Ovary (tissue), 10 donors: ENCODE measurements at places on chromosomes 6 and 20.

DNA sequence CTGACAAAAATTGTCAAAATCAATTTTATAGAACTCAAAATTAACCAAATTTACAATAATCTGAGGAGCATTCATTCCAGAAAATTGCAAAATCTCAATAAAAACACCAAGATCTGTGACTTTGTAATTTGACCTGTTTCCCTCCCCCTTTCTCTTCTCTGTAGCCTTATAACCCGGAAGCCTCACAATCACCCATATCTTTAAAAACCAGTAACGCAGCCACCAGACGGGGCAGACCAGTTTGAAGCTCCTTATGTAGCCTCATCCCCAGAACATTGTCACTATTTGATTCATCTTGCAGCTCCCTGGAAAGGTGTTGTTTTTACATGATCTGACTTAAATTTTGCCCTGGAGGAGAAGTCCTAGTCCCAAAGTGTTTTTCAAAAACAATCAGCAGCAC, 27.5 kb upstream of the TGM6 start:
- no peak for DNase-seq

GRCh38 chr6:70391492-70391891, 21.8 kb upstream of the FAM135A start:
- no peak for DNase-seq

- peak; percentile 28 for DNase-seq
Measured at GRCh38 chr6:25889877-25890853, 16.1 kb upstream of the SLC17A3 start.

GRCh38 chr6:155380666-155381332, 66.5 kb upstream of the TFB1M start:
- DNase-seq: no peak

DNA sequence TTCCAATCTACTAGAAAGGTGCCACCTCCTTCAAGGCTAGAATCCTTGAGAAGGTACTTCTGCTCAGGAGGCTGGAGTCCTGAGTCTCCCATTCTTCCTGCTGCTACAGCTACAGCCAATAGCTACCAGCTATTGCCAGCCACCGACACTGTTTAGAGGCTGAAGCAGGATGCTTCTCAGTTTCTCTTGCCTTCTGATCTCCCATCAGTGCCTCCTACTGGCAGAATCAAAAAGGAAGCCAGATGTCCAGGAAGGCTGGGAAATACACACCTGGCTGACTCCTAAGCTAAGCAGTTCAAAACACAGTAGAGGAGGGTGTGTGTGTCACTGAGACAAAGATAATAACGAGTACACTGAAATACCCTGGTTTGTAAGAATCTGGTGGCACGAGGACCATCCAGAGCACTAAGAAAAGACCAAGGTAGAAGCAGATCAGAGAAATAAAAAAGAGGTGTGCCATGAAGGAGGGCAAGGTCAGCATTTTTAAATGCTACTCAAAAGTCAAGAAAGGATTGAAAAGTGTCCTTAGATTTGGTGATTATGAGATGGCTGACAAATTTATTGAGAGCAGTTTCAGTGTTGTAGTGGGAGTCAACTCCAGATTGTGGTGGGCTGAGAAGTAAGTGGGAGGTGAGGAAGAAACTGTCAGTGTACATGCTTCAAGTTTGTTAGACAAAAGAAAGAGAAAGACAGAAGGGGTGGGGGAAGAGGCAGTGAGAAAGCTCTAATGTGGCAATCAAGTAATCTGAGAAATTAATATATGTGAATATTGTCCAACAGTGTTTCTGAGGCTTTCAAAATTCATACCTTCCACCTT, 2.3 kb upstream of the HLA-DMA start:
- DNase-seq: no peak

- DNase-seq: no peak
Measured at GRCh38 chr6:26454631-26455030, 3.1 kb upstream of the BTN2A1 start.

DNA sequence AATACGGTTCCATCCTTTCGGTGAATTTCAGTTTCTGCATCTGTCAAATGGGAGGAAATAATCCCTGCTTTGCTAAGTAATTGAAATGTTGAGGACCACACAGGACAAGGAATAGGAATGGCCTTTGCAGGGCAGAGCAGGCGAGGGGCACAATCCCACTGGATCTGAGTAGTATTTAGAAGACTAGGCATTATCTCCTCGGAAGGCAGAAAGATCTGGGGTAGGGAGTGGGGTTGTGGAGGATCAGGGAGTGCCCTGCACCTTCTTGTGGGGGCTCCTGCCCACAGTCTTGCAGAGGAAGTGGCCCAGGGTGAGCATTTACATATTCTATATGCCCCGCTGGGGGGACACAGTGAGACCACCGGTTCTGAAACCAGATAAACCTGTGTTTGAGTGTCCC, 87.1 kb upstream of the SIRPA start:
- no peak for DNase-seq

- DNase-seq: no peak
Measured at GRCh38 chr6:89690944-89691324, 52.4 kb upstream of the LYRM2 start.

DNA sequence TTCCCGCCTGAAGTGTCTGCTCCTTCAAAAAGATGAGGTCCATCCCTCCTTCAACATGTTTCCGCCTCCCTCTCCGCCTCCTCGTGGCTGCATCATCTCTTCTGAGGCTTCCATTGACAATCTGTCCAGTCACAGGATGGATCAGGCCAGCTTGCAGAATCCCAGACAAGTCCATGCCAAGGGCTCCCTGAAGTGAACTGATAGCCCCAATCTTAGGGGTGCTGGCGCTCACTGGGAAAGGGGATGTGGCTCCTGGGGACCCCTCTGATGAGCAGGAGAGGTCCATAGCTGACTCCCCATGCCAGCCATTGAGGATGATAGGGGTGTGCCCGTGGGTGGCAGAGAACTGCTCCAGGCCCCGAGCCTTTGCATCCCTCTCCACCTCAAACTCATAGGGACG, 48.6 kb upstream of the EMILIN3 start:
- DNase-seq: no peak

- no peak for DNase-seq
Measured at GRCh38 chr6:39256294-39256940, 27.1 kb upstream of the KCNK5 start.

DNA sequence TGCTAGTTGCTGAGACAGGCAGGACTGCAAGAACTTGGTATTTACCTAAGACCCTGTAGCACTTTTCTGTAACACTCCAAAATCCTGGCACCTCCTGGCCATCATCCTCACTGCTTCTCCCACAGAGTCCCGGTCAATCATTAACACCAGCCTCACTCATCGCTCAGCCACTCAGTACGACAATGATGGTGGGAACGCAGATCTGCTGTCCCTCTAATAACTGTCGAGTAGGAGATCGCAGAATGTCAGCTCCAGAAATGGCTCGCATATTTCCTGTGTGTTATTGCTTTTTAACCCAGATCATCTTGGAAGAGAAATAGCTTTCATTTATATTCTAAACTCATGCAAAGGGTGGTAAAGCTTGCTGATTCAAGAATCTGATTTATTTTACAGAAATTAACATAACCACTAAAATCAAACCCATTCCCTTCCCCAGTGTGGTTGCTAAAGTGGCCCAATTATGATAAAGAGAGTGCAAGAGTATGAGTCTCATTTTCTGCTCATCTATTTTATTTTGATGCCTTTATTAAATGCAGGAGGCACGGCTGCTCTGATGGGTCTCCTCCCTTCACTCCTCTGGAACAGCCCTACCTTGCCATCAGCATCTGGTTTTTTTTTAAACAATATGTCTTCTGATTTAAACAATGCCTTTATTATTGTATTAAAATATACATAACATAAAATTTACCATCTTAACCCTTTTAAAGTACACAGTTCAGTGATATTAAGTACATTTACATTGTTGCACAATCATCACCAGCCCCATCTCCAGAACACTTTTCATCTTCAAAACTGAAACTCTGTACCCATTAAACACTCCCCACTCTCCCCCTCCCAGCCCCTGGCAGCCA, 28.3 kb upstream of the GGTLC1 start:
- no peak for DNase-seq

DNA sequence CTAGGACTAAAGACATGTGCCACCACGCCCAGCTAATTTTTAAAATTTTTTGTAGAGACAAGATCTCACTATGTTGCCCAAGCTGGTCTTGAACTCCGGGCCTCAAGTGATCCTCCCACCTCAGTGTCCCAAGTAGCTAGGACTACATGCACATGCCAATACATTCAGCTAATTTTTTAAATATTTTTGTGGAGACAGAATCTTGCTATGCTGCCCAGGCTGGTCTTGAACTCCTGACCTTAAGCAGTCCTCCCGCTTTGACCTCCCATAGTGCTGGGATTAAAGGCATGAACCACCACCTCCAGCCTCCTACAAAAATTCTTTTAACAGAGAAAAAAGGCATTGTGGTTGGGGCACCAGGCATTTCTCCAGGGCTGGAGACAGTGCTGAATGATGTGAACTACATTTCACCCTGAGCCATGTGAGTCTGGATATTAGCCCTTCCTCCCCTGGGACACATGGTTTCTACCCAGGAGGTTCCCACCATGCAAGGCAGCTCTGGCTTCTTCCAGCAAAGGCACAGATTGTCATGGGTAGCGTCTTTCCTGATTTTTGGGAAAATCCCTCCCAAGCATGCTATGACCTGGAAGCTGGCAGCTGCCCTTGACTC, 36.3 kb upstream of the CMTR1 start:
- no peak for DNase-seq

- no peak for DNase-seq
Measured at GRCh38 chr20:60271597-60271996, 313.4 kb downstream of the CDH26 start.

DNA sequence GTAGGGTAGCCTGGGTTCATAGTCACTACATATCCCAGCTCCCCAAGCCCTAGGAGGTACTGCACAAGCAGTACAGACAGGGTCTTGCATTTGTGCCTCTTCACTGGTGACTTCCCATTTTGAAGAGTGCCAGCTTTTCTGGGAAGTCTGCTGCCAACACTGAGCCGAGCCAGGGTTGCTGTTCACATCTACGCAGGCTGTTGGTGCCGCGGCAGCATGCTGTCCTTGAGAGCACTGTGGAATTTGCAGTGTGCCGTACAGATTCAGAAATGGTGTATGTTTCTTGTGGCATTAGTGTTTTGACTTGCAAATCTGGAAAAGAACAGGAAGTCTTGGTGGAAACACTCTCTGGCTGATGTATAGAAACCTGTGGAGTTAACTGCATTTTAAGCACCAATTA, 67.5 kb downstream of the JARID2 start:
- DNase-seq: peak; percentile 61

GRCh38 chr6:120147071-120147871, 797.7 kb upstream of the MAN1A1 start:
- DNase-seq: peak; percentile 3

GRCh38 chr6:161684731-161685475, 411.0 kb upstream of the AGPAT4 start:
- no peak for DNase-seq

GRCh38 chr6:105509506-105510331, 106.8 kb upstream of the PREP start:
- DNase-seq: peak; percentile 52

GRCh38 chr6:7574500-7574899, 15.5 kb upstream of the SNRNP48 start:
- DNase-seq: no peak

- peak; percentile 40 for DNase-seq
Measured at GRCh38 chr6:139474145-139475108, 100.0 kb upstream of the CITED2 start.

DNA sequence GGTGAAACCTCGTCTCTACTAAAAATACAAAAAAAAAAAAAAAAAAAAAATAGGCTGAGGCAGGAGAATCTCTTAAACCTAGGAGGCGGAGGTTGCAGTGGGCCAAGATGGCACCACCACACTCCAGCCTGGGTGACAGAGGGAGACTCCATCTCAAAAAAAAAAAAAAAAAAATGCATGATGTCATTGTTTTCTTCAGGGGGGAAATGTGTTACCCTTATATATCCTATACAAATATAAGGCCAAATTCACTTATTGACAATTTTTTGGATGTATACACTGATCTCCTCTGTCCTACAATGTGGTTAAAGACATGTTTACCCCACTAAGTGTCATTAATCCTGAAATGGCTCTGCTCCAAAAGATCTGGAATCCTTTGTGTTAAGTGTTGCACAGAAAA, 73.1 kb downstream of the TPBG start:
- DNase-seq: no peak

DNA sequence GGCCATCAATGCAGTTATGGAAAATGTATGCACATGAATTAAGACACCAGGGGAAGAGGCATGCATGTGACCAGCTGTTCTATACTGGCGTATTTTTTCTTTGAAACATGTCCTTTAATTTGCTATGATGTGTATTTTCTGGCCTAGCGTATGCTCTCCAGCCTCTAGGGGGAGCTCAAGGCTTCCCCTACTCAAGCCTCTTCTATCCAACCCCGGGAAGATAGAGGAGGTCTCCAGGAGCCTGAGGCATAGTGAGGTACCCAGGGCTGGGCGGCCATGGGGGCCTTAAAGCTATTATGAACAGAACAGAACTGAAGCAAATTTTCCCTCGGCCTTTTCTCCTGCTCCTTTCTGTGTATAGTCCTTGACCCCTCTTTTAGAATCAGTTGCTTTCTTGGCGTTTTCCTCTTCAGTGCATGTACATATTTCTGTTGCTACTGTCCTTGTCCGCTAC, 528.9 kb downstream of the MAFB start:
- no peak for DNase-seq

GRCh38 chr20:59812286-59813125, 120.9 kb downstream of the SYCP2 start:
- DNase-seq: no peak

DNA sequence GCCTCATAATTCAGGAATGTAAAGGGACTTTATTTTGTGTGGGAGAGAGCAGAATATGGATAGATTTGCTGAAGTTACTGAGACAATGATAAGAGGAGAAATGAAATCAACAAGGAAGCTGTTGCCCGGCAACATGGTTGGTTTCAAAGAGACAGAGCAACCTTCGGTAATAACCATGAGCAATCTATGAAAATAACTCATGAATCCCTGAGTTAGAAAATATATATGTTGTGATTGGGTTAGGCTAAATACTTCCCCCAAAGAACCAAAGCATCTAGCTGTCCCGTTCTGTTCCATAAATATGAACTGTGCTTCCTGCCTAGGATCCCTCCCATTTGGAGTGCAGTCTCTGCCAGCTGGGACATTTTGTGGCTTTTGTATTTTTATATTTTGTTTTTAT, 23.1 kb downstream of the SERPINB1 start:
- no peak for DNase-seq

- no peak for DNase-seq
Measured at GRCh38 chr6:150987371-150987828, 121.9 kb downstream of the MTHFD1L start.

GRCh38 chr6:52539607-52540006, 37.3 kb downstream of the TRAM2 start:
- no peak for DNase-seq

GRCh38 chr6:73525546-73526330, 4.9 kb upstream of the EEF1A1 start:
- no peak for DNase-seq
